AG09309 (cell line): ENCODE measurements at places on chromosomes 6 and 20.

GRCh38 chr6:32492351-32492750, 37.7 kb downstream of the HLA-DRB5 start:
- DNase-seq, result no peak

GRCh38 chr20:35767683-35768481, 3.9 kb upstream of the PHF20 start:
- DNase-seq, result no peak

DNA sequence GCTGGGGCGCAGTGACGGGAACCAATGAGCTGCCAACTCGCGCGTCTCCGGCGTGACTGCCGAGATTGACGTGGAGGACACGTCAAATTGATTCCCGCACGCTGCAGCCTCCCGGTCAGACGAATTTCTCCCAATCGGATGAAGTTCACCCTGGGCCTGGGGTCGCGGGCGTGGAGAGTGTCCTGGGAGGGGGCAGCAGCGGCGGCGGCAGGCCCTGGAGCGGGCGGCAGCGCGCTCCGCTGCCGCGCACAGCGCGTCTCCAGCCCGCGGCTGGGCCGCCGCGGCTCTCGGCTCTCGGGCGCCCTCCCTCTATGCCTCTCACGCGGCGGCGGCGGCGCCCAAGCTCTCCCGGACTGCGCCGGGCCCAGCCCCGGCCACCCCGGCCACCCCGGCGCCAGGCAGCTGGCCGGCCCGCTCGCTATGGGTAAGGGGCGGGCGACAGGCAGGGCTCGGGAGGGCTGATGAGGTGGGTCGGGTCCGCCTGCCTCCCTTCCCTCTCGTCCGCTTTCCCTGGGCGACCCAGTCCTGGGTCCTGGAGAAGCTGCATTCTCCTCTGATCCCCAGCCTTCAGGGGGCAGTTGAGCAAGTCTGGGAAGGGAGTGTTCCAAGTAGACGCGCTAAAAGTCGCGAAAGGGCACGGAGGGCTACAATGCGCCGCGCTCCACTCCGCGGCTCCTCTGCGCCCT, at the start of gene PAX1:
PAX1 (plus strand) TSS at position 90 of the 686 bp plus-strand sequence; CDS start at position 139, 49 bp downstream.
- no peak for DNase-seq

DNA sequence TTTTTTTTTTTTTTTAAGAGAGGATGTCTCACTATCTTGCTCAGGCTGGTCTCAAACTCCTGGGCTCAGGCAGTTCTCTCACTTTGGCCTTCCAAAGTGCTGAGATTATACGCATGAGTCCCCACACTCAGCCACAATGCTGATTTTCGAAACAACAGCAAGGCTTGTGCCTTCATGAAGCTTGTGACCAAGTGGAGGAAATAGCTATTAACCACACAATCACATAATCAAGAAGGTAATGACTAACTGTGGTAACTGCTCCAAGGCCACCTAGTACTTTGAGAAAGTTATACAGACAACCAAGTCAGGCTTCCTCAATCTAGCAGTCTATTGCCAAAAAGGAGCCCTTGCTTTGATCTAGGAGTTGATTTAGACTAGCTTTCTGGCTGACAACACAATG, 46.3 kb downstream of the SOD2 start:
- peak; percentile 24 for DNase-seq

GRCh38 chr20:48639899-48640298, 187.9 kb downstream of the PREX1 start:
- no peak for DNase-seq

DNA sequence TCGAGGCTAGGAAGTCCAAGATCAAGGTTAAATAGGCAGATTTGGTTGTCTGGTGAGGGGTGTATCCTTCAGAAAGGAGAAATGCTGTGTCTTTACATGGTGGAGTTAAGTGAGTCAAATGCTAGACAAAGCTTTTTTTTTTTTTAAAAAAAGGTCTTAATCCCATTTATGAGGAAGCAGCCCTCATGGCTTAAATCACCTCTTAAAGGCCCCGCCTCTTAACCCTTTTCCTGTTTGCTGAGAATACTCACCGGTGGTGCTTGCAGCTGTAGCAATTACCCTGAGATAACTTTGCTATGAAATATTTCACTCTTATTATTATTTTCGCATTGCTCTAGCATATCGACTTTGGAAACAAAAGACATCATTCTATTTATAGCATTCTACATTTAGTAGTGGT, 30.8 kb downstream of the FBXO30 start:
- DNase-seq, result no peak

GRCh38 chr6:144659202-144660182, 374.4 kb downstream of the UTRN start:
- no peak for DNase-seq

- no peak for DNase-seq
Observed at GRCh38 chr6:136761227-136761922, 30.9 kb downstream of the MAP3K5 start.

DNA sequence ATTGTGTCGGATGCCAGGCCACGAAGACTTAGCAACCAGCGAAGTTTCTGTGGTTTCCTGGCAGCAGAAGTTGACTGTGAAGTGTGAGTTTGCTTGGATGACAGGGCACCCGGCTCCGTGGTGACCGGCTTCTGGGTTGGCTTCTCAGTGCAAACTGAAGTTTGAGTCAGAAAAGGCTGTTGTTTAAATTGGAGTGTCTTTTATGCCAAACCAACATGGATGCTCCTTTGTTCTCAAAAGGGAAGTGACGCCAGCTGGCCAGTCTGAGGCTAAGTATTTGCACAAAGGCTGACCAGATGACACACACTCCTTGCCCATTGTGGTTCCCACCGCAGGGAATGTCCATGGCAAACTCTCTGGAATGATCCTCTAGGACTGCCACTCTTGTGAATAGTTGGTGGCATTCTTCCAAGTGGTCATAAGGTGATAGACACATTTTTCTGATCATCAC, 164.8 kb upstream of the QKI start:
- no peak for DNase-seq

DNA sequence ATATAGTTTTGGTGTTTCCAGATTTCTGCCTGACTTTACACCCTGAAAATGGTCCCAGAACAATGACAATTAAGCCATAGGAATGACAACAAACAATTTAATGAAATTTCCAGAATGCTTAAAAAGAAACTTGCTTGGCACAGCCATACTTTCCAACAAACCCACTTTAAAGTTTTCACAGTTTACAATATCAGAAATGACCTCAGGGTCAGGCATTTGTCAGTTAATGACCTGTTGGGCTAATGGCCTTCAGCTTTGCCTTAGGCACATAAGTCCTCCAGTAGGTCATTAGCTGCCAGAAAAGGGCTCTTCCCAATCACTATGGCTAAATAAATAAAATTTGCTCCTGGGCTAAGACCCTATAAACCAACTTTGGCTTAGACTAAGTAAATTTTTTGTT, 144.6 kb upstream of the BEND3 start:
- no peak for DNase-seq

- no peak for DNase-seq
Observed at GRCh38 chr6:97100696-97101095, 176.2 kb downstream of the KLHL32 start.

DNA sequence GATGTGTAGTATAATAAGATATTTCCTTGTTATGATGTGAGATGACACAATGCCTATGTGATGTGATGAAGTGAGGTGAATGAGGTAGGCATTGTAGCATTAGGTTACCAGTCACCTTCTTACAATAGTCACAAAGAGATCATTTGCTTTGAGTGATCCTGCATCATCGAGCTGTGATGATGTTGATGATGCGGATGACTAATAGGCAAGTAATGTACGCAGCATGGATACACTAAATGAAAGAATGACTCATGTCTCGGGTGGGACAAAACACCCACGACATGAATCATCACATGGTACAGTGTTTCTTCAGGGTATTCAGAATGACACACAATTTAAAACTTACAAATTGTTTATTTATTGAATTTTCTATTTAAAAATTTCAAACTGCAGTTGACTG, 806.3 kb upstream of the GJE1 start:
- DNase-seq, result peak; percentile 96

DNA sequence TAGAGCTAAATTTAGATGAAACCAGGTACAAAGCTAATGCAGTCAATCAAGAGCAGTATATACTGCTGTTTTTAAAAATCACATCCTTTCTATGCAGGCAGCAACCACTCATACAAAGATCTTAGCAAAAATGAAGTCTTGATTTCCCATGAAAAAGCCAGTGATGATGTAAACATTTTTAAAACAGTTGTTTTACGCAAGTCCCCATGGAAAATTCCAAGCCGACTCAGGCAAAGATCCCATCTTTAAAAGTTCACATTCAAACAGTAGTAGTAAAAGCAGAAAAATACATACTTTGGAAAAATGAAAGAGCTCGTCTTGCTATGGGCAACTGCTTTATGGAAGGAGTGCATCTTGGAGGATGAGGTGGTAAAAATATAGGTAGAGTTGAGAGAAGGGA, 84.0 kb downstream of the RCAN2 start:
- no peak for DNase-seq

- DNase-seq, result no peak
Observed at GRCh38 chr6:92849636-92850035, 569.7 kb downstream of the EPHA7 start.

DNA sequence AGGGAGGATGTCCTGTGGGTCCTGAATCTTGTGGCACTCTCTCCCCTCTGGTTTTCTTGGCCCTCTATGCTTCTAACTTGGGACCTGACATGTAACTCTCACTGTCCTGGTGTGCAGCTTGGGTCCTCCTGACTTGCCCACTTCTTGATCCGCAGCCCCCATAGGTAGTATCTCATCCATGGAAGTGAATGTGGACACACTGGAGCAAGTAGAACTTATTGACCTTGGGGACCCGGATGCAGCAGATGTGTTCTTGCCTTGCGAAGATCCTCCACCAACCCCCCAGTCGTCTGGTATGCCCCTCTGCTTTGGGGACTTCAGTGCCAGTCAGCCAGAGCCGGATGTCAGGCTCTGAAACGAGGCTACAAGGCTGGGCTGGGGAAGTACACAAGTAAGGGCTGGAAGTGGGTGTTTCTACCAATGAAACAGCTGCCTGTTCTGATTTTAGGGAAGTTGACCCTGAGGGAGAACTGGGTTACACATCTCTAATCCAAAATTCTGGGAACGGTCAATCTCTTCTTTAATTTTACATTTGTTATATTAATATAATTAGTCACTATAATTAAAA, 641 bp downstream of the DBNDD2 start:
- DNase-seq, result no peak

DNA sequence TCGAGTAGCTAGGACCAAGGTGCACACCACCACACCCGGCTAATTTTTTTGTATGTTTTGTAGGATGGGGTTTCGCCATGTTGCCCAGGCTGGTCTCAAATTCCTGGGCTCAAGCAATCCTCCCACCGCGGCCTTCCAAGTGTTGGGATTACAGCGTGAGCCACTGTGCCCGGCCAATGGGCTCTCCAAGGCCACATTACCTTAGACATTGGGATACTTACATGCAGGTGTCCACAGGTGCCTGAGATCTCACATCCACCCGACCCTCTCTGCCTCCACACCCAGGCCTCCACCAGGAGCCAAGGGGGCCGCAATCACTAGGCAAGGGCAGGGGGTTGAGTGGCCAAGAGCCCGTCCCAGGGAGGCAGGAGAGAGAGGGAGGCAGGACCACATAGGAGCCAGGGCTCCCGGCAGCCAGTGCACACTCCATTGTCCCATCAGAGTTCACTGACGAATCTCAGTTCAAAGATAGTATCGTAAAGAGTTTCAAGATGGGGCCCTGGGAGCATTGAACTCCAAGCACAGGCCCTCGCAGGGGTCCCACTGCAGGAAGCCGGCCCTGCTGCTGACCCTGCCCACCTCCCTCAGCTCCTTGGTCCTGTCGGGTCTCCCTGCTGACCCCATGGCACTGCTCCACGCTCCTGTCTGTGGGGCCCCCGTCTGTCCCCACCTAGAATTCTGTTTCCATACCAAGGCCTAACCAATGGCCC, 55.3 kb downstream of the SSR1 start:
- no peak for DNase-seq

DNA sequence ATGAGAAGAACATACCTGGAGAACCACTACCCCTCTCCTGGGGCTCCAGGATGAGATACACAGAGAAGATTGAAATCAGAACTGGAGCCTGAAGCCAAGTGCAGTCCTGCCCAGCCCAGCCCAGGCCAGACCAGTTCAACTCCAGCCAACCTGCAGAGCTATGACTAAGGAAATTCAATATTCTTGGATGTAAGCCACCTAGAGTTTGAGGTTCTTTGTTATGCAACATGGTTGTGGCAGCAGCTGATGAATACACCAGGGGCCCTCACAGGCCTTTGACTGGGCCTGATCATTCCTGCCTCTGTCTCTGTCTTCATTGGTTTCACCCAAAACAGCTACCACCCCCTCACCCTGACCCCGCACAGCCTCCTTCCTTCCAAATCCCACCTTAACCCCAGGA, 167.8 kb downstream of the LRFN2 start:
- no peak for DNase-seq

DNA sequence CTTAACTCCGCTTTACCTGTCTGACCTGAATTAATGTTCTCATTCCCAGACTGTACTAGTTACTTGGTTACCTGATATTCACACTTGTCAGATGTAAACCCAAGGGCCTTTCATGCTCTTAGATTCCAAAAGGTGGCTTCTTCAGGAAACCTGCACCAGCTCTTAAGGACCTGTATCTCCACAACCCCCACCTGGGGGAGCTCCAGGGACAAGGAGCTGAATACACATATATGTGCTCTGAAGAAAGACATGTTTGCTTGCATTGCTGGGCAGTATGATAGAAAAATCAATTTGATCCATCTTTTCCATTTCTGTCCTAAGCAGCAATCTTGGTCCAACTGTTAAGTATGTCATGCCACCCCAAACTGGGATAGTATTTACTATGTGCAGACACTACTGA, 64.8 kb upstream of the POU3F2 start:
- DNase-seq, result no peak
